ENCODE measurements at places on chromosomes 1 and 21. TPM values are rescaled to one million over a fixed set of nuclear protein-coding genes. Genes with fewer than 3 reads are reported as not detected.

GRCh38 chr1:172005856-172006255, 164.6 kb downstream of the DNM3 start:
- no peak for DNase-seq

GRCh38 chr21:41769933-41770332, 3.1 kb upstream of the RIPK4 start:
- DNase-seq, result no peak

GRCh38 chr1:66731170-66731865, 20.9 kb upstream of the DYNLT5 start:
- DNase-seq, result no peak

GRCh38 chr21:35825370-35826353, 234.7 kb downstream of the SETD4 start:
- no peak for DNase-seq

TMEM234 gene
- 23.0 TPM for polyA plus RNA-seq

CLDN17 gene
- not detected for polyA plus RNA-seq

ADAM30 gene
- polyA plus RNA-seq, result not detected

DNA sequence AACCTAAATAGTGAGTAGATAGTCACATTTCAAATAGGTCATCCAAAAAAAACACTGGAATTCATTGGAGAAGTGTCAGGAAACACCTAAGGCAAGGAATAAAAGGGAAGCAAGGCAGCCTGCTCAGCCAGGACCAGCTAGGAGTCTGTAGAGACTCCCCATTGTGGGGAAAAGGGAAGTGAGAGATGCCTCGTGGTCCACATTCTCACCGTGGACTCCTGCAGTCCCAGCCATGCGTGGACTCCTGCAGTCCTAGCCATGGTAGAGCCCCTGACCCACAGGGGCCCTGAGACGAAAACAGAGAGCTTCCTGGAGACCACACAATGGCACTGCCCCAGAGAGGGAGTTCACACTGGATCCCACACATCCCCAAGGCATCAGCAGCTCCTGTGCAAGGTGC, 97.5 kb downstream of the LRIG2 start:
- DNase-seq, result no peak

CHIT1 gene
- polyA plus RNA-seq, result 0.24 TPM

NUP133 gene
- polyA plus RNA-seq, result 49.9 TPM

DNA sequence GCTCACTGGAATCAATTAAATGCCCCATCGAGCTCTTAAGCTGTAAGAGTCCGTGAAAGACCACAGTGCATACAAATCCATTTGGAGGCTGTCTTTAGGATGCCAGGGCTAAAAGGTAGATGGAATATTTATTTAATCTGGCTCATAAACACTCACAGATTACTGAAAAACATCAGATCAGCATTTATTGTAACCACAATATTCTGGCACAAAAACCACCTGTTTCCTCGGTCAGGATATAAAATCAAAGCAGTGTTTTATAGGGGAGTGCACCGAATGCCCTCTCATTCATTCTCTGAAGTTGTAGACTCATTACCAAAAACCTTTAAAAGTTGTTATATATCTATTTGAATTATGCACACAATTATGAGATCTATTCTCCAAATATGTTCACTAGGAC, 500.9 kb downstream of the NEGR1 start:
- DNase-seq, result no peak

SELENON gene
- polyA plus RNA-seq, result 85.7 TPM

CCDC17 gene
- polyA plus RNA-seq, result 1.8 TPM

GRCh38 chr21:14384453-14384852, 1.5 kb upstream of the HSPA13 start:
- no peak for DNase-seq

SYTL1 gene
- polyA plus RNA-seq, result 7.6 TPM

GRCh38 chr1:8259498-8260290, 58.2 kb upstream of the SLC45A1 start:
- DNase-seq, result no peak

DNA sequence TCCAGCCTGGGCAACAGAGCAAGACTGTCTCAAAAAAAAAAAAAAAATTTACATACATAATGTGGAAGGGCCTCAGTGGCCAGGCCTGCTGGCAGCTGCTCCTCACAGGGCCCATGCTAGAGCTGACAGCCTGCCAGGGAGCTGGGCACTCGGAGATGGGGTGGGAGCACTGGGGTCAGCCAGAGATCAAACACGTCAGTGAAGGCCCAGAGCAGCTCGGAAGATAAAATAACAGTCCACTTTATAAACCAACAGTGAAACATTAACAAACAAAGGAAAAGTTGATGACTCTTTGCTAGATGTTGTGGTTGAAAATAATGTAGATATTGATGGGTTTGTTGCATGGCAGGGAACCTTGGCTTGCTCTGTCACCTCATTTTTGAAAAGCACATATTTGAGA, 42.7 kb downstream of the ATP5PF start:
- no peak for DNase-seq

DNA sequence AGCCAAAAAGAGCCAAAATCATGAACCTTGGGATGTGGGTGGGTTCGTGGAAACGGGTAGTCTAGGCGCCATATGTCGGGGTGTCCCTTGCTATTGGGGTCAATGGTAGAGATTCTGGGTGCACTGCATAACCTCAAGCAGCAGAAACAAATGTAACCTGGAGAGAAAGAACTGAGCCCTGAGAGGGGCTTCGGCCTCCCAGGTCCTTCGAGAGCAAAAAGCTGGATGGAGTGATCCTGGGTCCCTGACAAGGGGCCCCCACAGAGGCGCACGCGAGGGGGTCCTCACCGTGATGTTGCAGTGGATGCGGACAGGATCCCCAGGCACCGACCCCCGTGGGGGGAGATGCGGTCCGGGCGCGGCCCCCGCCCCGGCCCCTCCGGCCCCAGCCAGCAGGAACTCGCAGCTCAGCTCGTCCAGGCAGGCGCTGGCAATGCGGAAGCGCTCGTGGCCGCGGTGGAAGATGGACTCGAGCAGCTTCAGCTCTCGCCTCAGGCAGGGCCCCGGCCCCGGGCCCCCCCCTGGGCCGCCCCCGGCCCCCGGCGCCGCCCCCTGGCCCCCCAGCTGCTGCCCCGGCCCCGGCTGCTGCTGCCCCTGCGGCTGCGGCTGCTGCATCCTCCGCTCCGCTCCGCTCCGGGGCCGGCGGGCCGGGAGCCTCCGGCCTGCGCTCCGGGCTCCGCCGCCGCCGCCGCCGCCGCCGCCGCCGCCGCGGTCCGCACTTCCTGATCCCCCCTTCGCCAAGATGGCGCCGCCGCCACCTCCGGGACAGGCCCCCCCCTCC, at the start of gene UBE2Q1:
Gene UBE2Q1, minus strand, starts transcription at position 724 of the 781 bp plus-strand sequence. Its CDS starts 109 bp downstream, at position 615.
- DNase-seq, result no peak

DNA sequence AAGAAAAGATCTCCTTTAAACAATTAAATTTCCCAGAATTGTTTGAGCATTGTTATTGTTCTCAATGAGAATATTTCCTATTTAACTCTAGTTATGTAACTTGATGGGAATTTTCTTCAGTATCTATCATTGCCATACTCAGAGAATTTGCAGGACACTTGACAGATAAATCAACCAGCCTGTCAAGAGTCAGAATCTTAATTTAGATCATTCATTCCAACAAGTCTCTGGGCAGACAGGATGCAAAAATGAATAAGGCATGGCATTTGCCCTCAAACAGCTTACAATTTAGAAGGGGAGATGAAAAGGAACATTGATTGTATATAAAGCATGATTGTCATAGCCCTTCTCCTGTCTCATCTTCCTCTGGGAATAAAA, 7.3 kb upstream of the DISC1 start:
- DNase-seq, result no peak

ZNF697 gene
- 22.9 TPM for polyA plus RNA-seq

ICOSLG gene
- polyA plus RNA-seq, result 8.4 TPM

DNA sequence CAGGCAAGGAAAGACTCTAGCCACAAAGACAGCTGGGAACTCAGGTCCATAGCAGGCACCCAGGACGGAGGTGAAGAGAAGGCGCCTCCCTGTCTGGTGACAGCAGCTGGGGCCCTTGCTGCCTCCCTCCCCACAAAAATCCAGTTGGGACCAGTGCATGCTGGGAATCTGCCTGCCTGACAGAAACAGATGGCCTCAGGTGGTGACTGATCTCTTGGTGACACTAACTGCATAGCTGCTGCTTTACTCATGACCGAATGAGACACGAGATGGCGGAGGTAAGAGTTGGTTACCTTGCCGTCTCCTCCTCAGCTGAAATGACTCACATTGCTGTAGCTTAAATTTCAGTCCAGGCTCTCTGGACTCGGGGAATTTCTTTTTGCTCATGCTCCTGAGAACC, 130.3 kb downstream of the FGGY start:
- no peak for DNase-seq

TMEM269 gene
- 1.1 TPM for polyA plus RNA-seq

- DNase-seq, result no peak
Observed at GRCh38 chr1:94973309-94973922, 46.5 kb upstream of the CNN3 start.

- no peak for DNase-seq
Observed at GRCh38 chr1:180158149-180159147, 3.8 kb downstream of the QSOX1 start.

GRCh38 chr1:115237507-115237906, 100.5 kb downstream of the NGF start:
- DNase-seq, result no peak

- DNase-seq, result no peak
Observed at GRCh38 chr1:196544617-196545016, 63.6 kb downstream of the KCNT2 start.

GRCh38 chr21:41201385-41201784, 33.4 kb downstream of the BACE2 start:
- no peak for DNase-seq

DNA sequence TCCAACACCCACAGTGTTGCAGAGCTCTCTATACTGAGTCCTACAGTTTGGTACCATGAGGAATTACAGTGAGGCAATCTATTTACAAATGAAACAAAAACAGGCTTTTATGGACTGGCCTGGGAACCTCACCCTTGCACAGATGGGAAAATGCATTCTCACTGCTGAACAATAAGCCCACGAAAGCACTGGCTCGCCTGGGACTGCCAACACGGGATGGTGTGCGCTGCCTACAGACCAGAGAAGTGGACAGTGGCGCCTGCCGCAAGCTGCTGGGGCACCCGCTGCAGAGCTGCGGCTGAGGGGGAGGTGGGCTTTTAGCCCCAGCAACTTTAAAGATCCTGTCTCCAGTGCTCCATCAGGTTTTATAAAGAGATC, 28.5 kb upstream of the ABCG1 start:
- no peak for DNase-seq

RBM11 gene
- polyA plus RNA-seq, result 3.7 TPM

DNA sequence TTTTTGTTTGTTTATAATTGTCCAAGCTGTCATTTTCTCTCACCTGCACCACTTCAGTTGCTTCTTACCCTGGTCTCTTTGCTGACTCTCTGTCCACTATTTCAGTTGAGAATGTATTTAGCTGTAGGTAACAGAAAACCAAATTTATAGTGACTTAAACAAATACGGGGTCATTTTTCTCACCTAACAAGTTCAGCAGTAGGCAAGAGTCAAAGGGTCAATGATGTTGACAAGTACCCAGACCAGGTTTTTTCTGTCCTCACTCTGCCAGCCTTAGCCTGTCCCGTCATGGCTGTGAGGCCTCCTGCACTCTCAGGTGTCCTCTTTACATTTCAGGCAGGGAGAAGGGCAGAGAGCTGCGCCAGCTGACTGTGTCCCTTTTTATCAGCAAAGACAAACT, 11.8 kb downstream of the RIIAD1 start:
- no peak for DNase-seq

GRCh38 chr1:114026797-114027196, 47.5 kb downstream of the OLFML3 start:
- DNase-seq, result no peak

GRCh38 chr1:236020359-236021219, 44.3 kb downstream of the NID1 start:
- no peak for DNase-seq

UBASH3A gene
- not detected for polyA plus RNA-seq

- no peak for DNase-seq
Observed at GRCh38 chr1:208136459-208137182, 107.6 kb downstream of the PLXNA2 start.

- no peak for DNase-seq
Observed at GRCh38 chr1:91877574-91878208, 8.3 kb downstream of the TGFBR3 start.

SPATA21 gene
- polyA plus RNA-seq, result 0.24 TPM

DNA sequence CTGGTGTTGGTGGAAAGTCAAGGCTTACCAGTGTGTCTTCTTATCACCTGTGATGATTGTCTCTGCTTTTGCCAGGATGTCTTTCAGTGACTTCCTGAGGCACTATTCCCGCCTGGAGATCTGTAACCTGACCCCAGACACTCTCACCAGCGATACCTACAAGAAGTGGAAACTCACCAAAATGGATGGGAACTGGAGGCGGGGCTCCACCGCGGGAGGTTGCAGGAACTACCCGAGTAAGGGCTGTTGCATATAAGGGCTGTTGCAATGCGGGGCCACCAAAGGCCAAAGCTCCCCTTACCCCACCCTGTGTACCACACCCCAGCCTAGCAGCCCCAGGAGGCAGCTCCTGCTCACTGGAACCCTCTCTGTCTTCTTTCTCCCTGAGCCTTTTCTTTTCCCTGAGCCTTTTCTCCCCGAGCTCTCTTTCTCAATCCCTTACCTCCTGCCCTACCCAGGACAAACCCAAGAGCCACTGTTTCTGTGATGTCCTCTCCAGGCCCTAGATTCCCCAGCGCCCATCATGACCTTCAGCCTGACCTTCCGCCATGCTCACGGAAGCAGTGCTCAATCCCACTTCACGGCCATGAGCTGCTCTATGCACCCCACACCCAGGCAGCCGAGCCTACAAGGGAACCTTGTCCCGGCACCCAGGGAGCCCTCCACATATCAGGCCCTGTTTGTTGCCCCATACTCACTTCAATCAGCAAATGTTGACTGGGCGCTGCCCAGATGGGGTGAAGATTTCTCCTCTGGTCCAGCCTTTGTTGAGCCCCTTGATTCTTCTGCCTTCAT, 40.6 kb downstream of the CAPN2 start:
- no peak for DNase-seq

- DNase-seq, result no peak
Observed at GRCh38 chr1:165856606-165857005, 29.2 kb downstream of the UCK2 start.

- DNase-seq, result no peak
Observed at GRCh38 chr21:34642211-34643075, 26.4 kb upstream of the CLIC6 start.
